Fibroblast of skin of right quadriceps (primary cell): ENCODE measurements at places on chromosomes 3 and 15.

DNA sequence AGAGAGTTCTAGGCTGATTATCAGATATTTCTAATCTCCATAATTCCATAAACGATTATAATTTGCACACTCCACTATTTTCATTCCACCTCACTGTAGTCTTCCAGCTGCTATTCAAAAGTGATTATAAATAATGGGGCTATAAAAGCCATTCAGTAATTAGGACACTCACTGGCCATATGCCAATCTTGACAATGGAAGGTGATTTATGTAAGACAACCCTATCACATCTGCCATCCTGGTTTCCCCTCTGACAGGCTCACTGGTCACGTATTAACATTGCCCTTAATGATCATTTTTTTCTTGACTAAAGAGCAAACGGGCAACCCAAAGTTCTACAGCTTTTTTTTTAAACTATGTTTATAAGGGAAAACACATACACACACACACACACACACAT lies 402.4 kb downstream of the MAGI1 start:
- no peak for DNase-seq

DNA sequence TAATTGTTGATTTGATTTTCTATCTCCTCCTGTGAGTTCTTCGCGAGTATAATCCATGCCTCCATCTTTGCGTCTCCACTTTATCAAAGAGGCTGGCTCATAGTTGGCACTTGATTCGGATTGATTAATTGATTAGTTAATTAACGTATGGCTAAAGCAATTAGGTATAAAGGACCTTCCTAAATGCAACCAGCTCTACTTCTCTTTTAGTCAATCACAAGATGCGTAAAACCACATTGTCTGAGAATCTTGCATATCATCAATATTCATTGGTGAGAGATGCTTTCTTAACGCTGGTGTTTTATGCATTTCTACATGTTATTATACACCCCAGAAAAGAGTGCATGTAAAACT lies 56.4 kb upstream of the NR2F2 start:
- no peak for DNase-seq

- no peak for DNase-seq
These were observed 537.5 kb downstream of the ZPLD1 start for GRCh38 chr3:102972350-102972749.

GRCh38 chr3:118818386-118818785 lies 216.3 kb downstream of the IGSF11 start:
- peak; percentile 47 for DNase-seq

DNA sequence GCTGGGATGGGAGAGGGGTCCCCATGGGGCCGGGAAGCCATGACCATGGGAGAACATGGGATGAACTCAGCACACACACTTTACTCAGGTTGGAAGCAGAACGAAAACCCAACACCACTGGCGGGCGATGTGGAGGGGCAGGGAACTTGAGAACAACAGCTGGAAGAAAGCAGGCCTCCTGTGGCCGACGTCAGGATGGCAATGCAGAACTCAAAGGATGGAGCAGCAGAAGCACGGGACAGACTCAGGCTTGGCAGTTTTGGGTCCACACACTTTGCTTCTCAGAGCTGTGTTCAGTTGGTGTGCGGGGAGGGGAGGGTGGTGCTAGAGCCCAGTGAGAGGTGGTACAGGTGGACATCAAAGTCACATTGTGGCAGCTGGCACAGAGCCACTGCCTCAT lies 80.7 kb downstream of the SEC22A start:
- DNase-seq: no peak

DNA sequence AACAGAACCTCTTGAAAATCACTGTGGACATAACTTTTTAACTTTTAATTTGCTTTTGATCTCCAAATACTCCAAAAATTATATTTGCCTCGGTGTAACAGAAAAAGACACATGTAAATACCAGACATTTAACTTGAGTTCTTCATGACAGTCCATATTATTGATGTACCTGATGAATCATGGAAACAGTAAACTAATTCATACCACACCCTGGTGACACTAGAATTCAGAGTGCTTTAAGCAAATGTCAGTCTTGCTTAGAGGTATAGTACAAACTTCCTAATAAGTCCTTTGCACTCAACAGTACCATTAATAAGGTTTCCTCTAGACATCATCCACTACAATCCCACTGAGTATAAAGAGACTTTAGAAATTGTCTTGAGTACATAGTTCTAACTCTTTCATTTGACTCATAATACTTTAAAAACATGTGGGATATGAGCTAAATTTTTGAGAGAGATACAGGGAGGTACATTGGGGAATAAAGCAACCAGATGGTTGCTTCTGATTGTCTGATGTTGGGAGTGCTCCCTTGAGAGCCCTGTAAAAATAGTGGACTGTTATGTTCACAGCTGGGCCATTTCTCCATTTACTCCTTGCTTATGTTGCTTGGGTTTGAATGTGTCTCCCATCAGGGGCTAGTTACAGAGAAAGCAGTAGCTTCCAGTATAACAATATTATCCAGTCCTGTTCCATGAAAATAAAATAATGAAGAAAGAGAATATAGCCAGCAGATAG lies 175.7 kb downstream of the ALCAM start:
- DNase-seq: no peak

DNA sequence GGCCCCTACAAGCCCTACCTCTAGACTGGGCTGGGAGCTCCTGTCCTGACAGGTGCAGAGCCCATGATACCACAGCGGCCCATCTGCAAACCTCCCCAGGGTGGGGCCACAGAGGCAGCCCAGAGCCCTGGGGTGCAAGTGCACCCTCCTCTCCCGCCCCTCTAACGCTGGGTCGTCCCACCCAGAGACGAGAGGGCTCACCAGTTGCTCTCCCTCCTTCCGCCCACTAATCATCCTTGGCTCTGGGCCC lies 742 bp downstream of the TNK2 start:
- DNase-seq: no peak

GRCh38 chr15:82871358-82871757 lies 61.9 kb downstream of the WHAMM start:
- no peak for DNase-seq

- DNase-seq: peak; percentile 86
These were observed 579.4 kb upstream of the TBL1XR1 start for GRCh38 chr3:177776661-177777101.

GRCh38 chr15:75671730-75672602 lies 24.3 kb downstream of the SNX33 start:
- DNase-seq: peak; percentile 25

DNA sequence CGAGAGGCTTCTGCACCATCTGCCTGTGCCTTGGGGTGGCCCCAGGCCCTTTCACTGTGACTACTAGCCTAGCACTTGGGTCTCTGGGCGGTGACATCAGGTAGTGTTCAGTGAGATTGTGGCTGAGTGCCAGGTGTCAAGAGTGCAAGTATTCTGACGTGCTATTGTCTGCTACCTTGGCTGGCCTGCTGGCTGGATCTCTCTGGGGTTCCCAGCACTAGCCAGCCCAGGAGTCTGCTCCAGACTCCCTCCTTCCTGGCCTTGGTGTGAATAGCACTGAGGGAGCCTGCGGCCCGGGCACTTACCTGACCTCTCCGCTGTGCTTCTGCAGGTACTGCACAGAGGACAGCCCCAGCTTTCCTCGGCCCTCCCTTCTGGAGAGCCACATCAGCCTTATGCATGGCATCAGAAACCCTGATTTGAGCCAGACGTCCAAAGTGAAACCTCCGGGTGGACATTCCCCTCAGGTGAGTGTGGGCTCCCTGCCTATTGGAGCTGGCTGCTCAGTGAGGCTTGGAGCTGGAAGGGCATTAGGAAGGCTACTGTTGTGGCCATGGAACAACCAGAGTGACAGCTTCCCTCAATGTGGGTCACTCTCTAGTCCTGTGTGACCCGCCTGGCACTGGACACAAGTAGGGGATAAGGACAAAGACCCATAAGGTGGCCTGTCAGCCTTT lies 17.5 kb upstream of the ALPK3 start:
- DNase-seq: no peak

DNA sequence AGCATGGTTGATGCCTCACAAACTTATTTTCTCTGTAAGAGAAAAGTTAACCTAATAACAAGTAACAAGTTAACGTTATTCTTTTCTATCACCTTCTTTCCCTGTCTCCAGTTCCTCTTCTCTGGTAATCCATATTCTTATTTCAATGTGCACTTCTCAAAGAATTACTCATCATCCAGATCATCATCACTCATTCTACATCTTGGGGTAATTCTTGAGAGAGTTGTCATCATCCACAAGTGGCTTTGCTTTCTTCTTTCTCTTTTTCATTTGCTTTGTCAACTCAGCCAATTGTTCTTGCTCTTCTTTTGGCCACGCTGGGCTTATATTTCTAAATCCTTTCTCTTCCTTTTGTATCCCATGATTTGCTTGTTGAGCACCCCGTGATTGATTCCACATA lies 20.8 kb upstream of the RNF111 start:
- DNase-seq: peak; percentile 54

GRCh38 chr3:27643355-27643754 lies 78.8 kb downstream of the EOMES start:
- DNase-seq: peak; percentile 74
